ENCODE measurements at places on chromosomes 13 and 19.

DNA sequence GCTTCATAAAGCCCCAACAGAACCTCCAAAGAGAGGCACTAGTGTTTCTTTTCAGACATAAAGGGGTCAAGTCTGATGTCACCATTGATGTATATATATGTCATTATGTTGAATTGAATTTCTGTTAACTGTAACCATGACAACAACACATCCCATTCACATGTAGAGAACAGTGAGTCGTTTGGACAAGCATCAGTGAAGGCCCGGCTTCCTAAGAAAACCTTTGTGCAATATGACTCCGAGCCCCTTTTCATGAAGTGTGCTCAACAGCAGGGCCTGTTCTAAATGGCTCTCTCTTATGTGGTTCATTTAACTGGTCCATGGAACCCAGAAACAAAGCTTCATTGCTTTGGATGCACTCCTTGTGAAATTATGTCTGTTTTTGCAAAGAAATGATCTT is 67.2 kb upstream of the UBL3 start:
- no peak for DNase-seq

DNA sequence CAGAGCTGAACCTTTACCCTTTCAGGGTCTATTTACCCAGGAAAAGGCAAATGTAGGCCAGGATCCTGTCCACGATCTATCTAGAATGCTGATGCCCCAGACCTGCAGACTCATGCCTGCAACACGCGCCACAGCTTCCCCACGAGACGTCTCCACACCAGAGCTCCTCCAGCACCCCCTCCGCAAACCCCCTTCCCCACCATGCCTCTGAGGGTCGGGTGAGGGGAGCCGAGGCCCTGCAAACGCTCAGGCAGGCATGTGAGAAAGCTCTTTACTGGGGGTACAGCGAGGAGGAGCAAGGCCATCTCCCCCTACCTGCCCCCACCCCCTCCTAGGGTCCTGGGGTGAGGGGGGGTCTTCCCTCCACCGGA is 8.9 kb downstream of the DYRK1B start:
- DNase-seq = no peak

DNA sequence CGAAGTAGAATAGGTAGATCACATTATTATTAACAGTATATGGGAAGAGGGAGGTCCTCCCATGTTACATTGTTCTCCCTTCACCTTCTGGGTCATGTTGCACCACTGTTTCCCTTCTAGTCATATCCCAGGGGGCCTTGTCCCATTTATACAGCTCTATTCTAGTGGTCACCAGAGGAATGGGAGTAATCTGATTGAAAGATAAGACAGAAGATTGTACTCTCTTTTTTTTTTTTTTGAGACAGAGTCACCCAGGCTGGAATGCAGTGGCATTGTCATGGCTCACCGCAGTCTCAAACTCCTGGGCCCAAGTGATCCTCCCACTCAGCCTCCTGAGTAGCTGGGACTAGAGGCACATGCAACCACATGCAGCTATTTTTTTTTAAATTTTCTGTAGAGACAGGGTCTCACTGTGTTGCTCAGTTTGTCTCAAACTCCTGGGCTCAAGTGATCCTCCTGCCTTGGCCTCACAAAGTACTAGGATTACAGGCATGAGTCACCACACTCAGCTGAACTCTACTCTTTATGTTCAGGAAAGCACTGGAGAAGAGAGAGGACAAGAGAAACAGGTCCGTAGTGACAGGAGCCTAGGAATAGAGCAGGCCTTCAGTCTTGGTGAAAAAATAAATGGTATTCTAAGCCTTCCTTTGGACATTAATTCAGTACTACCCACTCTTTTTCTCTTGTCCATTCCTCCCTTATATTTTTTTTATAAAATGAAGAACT is 4.3 kb upstream of the ZNF529 start:
- DNase-seq = no peak

DNA sequence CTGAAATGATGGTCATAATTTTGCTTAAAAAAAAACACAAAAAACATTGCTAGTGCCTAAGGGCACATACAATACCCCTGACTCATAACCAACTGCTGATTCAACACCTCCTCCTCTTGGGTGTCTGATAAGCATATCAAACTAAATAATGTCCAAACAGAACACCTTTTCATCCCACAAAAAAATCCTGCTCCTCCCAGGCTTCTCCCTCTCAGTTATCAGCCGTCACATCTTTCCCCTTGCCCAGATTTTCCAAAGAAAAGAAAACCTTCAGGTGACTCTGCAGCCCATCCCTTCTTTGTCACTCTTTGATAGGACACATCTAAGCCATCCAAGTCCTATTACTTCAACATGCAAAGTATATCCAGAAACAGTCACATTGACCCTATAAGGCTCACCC is 46.9 kb downstream of the ABCC4 start:
- DNase-seq = no peak

DNA sequence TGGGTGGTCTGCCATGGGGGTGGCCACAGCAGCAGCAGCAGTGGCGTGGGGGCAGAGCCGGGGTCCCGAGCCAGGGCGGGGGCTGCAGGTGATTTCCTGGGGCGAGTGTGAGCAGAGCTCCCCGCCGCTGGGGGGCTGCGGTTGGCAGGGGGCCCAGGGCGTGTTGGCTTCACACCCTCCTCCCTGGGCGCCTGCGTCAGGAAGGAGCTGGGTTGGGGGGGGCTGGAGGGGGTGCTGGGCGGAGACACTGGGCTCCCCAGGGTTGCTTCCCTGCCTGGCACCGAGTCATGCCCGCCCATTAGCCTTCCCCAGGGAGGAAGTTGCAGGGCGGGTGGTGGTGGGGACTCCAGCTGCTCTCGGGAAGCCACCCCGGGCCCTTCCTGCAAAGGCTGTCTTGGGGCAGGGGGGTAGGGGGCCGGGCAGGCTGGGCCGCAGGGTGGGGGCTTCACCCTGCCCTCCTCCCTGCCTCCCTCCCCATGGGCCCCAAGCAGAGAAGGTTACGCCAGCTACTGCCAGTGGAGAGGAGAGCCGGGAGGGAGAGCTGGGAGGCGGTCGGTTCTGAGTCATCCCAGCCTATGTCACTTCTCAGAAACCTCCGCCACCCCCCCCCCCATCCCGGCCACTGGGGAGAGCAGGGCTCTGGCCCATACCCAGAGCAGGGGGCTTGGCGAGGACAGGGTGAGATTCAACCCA is 4.6 kb downstream of the MIDN start:
- peak; percentile 24 for DNase-seq

- no peak for DNase-seq
Observed at GRCh38 chr13:102693776-102694175, 1.1 kb downstream of the METTL21C start.

GRCh38 chr19:17090583-17090982 is 15.0 kb downstream of the MYO9B start:
- no peak for DNase-seq

DNA sequence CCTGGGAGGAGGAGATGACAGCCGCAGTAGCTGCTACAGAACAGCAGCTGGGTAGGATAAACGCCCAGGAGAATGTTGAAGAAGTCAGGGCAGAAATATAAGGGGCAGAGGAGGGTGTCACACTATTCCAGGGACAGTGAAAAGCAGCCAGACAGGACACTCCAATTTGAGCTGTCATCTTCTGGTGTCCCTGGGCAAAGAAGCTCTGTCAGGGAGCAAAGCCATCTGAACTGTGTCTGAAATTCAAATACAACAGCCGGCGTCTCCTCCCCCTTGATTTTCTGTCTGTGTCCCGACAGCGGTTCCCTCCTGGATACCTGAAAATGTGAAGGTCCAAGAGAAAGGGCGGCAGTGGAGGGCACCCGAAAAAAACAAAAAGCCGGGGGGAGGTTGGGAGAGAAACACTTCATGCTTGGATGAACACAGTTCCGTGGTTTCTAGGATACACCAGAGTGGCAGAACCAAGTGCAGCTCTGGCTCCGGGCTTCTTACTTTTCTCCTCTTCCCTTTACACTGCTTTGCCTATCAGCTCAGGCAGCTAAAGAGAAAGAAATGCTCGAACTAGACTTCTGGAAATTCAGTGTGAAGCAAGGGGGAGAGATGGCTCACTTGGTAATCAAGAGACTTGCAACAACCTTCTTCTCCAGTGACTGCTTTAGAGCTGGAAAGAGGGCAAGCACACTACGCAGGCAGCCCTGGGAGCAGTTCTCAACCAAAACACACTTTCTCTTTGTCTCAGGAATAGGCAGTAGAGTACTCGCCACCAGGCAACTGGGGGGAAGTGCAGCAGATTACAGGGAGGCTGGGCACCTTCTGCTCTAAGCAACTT is 465.6 kb downstream of the ITGBL1 start:
- DNase-seq = peak; percentile 54

- DNase-seq = no peak
Observed at GRCh38 chr13:35159041-35159440, 217.0 kb downstream of the NBEA start.

GRCh38 chr13:74074723-74075122 is 59.5 kb downstream of the KLF12 start:
- no peak for DNase-seq

DNA sequence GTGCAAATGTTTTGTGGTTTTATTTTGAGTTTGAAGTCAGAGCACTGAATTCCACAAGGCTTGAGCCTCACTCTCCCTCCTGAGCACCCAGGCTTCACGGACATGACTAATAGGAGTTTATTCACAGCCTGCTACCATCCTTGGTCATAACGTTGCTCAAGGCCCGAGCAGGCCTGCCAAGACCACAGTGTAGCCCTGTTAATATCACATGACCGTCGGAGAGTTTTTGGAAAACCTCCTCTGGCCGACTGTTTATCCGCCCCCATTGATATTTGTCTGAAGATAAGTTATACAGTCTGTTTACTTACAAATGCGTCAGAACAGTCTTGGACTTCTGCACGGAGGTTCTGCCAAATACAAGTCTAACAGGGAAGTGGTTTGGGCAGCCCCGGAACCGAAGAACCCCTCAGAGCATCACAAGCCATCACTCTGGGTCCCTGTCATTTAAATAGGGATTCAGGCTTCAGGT is 89.9 kb downstream of the COL4A2 start:
- DNase-seq = no peak

All from NCI-H526 (cell line).